Activated naive CD8-positive, alpha-beta T cell treated with anti-CD3 and anti-CD28 coated beads, Interleukin-2, amount 50 U/mL, for 16 hours (primary cell): ENCODE measurements at places on chromosomes 12 and 14.

DNA sequence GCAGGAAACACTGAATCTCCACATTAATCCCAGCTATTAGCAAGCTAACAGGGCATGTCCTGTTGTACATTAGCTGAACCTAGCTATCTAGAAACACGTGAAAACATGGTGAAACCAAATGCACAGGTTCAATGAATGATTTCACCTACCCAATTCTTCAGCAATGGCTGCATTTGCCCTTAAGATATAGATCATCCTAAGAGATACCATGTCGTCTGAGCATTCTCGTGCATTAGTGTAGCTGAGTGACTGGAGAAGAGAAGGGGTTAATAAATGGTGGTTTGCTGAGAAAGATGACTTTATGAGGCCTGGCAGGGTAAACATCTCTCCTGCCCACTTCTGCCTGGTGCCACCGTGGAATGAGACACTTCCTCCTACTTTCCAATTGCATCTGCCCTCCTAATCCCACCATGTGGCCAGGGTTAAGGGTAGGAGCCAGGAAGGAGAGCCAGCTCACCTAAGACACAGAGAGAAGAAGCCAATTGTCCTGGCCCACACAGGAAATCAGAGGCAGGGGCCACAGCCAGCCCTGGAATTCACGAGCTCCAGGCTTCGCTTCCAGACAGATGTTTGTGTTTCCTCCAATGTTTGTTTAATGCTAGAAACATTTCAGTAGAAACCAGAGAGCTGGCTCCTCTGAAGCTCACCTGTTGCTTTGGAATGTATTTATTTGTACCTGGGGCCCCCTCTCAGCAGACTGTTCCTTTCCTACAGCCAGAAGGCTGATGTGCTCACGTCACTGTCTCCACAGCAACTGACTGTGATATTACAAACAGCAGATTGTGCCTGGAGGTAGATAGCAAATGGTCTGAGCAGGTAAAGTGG is 126.0 kb upstream of the PARP11 start:
- DNase-seq = no peak

DNA sequence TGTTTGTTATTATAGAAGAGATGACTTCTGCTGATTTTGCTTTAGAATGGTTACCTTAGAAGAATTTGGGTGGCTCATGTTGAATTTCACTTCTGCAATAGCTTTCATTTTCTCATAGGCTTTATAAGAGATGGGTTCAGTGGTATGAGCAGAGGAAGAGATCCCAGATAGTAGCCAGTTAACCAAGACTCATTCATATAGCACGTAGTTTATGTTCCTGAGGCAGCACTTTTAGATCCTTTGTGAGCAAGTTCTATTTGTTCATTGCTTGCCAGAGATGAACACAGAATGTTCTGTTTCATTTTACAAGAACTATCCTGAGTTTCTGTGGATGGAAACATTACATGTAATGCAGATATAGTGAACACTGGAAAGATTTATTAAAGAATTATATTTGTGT is 32.2 kb downstream of the RAB21 start:
- no peak for DNase-seq

- no peak for DNase-seq
Observed at GRCh38 chr14:89303456-89304435, 113.3 kb downstream of the FOXN3 start.

- DNase-seq = no peak
Observed at GRCh38 chr14:56273155-56273554, 154.9 kb downstream of the PELI2 start.

GRCh38 chr12:96431067-96431466 is 30.8 kb upstream of the CDK17 start:
- no peak for DNase-seq

GRCh38 chr14:33404054-33404453 is 465.4 kb downstream of the NPAS3 start:
- DNase-seq = no peak

- DNase-seq = no peak
Observed at GRCh38 chr12:28975564-28976340, 173.3 kb upstream of the FAR2 start.

- DNase-seq = no peak
Observed at GRCh38 chr14:105627701-105628100, 101.3 kb downstream of the TMEM121 start.

DNA sequence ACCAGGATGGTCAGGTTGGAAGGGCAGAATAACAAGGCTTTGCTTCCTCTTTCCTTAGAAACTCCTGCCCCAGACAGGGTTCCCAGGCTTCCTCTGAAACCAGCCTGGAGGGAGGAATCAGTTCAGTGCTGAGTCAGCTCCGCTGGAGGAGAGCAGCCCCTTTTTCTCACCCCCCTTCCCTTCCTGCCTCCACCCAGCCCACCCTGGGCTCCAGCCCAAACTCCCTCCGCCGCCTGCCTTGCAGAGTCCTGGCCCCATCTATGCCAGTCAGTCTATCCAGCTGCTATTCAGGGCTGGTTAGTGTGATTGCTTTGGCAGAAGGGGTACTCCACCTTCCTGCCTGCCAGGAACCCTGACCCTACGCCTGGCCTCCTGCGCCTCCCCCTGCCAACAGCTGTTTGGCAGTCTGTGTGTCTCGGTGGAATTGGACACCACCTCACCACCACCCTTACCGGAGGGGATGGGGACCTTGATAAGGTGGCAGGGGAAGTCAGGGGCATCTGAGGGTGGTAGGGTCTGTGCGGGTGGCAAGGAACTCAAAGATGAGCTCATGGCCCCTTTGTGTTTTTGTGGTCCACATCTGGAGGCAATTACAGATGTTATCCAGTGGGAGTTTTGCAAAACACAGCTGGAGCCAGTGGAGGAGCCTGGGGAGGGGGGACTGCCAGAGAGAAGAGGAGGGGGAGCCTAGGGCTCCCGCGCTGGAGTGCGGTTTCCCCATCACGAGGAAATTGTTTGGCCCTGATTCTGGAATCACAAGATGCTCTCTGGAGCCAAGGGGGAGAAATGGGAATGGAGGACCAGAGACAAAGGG is 12.2 kb downstream of the MMP14 start:
- no peak for DNase-seq

DNA sequence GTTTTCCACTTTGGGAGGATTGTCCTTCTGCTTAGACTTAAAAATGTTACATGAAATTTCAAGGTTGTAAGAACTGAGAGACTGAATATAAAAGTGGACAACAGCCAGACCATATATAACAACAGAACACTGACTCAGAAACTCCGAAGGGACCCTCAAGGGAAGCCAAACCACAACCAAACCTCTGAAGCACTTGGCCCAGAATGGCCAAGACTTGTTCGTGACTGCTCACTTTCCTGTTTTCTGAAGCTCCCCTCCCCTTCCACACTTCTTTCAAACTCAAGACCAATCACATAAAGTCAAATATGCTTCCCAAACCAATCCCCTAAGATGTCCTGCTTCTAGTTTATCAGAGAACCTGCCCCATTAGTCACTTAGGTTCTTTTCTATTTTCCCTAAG is 13.7 kb downstream of the OR6J1 start:
- no peak for DNase-seq

DNA sequence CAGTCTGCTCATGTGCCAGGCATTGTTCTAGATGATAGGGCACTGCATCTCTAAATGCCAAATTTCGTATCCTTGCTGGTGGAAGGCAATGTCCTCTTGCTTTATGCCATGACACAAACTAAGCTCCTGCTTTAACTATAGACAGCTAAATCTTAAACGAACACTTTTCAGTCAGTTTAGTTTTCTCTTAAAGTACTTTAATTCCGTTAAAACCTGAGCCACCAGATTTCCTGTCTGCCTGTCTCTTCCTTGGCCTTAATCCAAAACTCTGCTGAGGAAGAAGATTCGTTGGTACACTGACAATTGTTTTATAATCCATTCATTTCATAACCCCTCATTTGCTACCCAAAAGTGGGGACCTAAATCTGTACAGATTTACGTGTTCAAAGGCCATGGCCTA is 194.4 kb upstream of the BCL2L14 start:
- no peak for DNase-seq

GRCh38 chr12:30754383-30754749 is 385 bp downstream of the CAPRIN2 start:
- peak; percentile 7 for DNase-seq

- DNase-seq = no peak
Observed at GRCh38 chr12:38934686-38935085, 29.3 kb upstream of the CPNE8 start.

DNA sequence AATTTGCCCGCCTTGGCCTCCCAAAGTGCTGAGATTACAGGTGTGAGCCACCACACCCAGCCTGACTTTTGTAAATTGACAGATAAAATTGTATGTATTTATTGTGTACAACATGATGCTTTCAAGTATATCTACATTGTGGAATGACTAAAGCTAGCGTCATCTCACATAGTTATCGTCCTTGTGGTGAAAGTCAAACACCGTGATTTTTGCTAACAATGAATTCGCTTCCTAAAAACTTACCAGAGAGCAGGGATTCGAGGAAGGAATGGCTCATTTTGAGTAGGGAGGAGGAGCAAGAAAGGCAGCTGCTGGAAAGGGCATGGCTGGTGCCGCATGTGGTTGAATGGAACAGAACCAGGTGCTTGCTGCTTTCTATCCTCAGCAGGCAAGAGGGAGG is 85.4 kb downstream of the LGMN start:
- DNase-seq = no peak

GRCh38 chr12:121296618-121297434 is at the start of gene CAMKK2:
Gene CAMKK2 (minus strand): TSS chr12:121296709. CDS start chr12:121274526, 22,183 bp downstream.
- peak; percentile 70 for DNase-seq

DNA sequence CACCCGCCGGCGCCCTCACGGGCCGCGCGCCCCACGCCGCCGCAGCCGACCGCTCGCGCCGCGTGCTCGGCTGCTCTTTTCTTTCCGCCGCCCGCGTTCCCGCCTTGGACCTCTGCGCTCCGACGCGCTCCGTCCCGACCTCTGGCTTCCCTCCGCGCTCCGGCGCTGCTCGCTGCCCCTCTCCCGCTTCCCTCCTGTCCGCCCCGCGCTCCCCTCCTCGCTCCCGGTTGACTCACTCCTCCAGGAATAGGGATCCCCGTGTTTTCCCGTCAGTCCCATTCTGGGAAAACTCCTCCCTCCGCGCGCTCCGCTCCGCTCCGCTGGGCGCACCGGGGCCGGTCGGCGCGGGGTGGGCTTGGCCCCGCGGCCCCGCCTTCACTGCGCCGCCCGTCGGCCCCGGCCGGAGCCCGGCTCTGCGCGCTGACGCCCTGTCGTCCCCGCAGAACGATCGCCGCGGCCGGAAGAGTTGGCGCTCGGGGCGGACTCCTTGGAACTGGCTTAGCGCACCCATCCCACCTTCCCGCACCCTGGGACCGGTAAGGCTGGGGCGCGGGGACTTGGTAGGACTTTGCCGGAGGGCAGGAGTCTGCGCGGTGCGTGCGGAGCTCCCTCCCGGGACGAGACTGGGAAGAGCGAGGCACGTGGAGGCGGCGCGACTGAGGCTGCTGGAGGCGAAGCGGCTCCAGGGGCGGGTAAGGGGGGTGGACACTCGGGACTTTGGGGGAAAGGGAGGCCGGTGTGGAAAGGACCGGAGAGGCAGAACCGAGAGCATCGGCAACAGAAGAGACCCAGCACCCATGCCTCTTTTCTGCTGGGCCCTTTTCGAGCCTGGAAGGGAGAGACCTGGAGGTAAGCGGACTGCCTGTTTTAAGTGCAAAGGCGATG is 550 bp downstream of the TEAD4 start:
- no peak for DNase-seq

DNA sequence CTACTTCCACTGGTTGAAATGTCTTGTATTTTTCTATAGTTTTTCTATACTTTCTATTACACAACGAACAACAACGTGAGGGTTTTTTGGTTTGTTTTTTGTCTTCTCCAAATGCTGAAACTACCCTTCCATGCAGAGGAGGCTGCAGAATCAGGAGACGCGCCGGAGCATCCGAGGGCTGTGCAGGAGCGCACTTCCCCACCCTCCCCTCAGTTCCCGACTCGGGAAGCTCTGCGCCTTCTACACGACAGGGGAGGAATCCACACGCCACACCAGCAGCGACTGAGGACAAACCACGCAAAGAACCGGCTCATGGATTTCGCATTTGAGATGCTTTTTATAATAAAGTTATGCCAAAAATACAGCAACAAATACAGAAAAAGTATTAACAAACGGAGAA is 30.9 kb downstream of the SLC15A4 start:
- no peak for DNase-seq

DNA sequence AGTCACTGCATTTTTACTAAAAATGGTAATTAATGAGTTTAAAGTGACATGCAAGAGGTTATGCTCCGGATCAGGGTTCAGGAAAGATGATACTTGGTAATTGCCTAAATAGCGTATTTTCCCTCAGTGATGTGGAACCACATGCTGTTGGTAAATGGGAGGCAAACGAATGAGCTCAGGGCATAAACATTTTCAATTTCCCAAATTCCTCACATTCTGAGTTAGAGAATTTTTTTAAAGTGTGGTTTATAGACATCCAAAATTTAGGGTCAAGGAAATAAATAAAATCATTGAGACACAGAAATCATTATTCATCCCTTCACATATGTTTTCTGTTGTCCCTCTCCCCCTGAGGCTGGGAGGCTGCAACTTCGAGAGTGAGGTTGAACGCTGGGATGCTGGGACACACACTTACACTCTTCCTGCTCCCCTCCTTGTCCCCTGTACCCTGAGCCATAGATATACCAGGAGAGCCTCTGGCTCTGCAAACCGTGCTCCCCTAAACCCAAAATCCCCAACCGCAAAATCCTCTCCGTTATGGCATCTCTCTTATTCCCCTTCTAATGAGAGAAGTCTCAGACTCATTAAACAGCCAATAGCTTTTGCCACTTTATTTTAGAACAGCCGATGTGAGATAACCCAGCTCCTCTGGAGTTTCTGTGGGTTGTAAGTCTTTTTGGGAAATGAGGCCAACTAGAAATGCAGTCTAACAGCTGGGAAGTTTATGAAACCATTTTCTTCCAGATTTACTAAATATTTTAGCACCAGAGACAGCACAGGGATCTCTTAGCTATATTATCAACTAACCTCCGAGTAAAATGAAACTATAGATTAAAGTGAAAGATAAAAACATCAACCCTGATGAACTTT is 21.4 kb upstream of the ADGRD1 start:
- DNase-seq = no peak

DNA sequence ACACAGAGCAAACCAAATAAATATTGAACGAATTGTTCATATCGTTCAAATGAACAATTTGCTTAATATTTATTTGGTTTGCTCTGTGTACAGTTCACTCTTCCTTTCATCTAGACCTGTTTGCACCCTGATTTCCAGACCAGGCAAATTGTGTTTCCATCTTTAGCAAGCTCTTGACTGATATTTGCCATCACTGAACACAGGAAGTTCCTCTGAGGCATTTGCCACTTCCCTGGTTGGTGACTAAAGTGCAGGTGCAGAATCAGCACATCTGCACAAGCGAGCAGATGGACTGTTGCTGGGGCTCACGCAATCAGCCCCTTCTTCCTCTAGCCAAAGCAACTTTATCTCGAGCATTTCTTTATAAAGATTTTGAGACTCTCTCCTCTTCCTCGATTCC is 112.9 kb downstream of the DAAM1 start:
- DNase-seq = no peak

- no peak for DNase-seq
Observed at GRCh38 chr14:25089496-25089895, 39.5 kb upstream of the STXBP6 start.

GRCh38 chr12:111034886-111035577 is 114.7 kb upstream of the MYL2 start:
- DNase-seq = no peak
